Adrenal gland (tissue), 19 donors: ENCODE measurements at places on chromosomes 4 and X. TPM values are rescaled to one million over a fixed set of nuclear protein-coding genes. Genes with fewer than 3 reads are reported as not detected.

Gene TASL
- total RNA-seq: 1.4 TPM

Gene ZNF711
- total RNA-seq: 10.6 TPM

Gene P2RY8
- total RNA-seq: 2.0 TPM

Gene TLR10
- 0.11 TPM for total RNA-seq

Gene AMOT
- total RNA-seq: 8.7 TPM

Gene PLAC1
- total RNA-seq: not detected

Gene CCNQ
- 18.3 TPM for total RNA-seq

Gene MTNR1A
- not detected for total RNA-seq

Gene IL13RA2
- 4.8 TPM for total RNA-seq

Gene SCML2
- total RNA-seq: 7.2 TPM

Gene ARAP2
- 4.8 TPM for total RNA-seq

Gene KLF8
- total RNA-seq: 2.7 TPM

Gene AVPR2
- total RNA-seq: 0.18 TPM

Gene SFRP2
- 1.6 TPM for total RNA-seq

Gene CFAP47
- 0.04 TPM for total RNA-seq

Gene MAMLD1
- total RNA-seq: 5.8 TPM

Gene ANOS1
- 0.60 TPM for total RNA-seq

Gene DMP1
- not detected for total RNA-seq

Gene SLC6A8
- total RNA-seq: 114 TPM

Gene GBA3
- total RNA-seq: 0.45 TPM

Gene DGKK
- 0.74 TPM for total RNA-seq

Gene TMEM131L
- 3.0 TPM for total RNA-seq

Gene LRIT3
- 0.28 TPM for total RNA-seq
